ENCODE measurements at places on chromosomes 2 and 18. TPM values are rescaled to one million over a fixed set of nuclear protein-coding genes. Genes with fewer than 3 reads are reported as not detected.

RAX gene
- not detected for total RNA-seq

CHST9 gene
- total RNA-seq, result 8.8 TPM

HOXD9 gene
- not detected for total RNA-seq

DNA sequence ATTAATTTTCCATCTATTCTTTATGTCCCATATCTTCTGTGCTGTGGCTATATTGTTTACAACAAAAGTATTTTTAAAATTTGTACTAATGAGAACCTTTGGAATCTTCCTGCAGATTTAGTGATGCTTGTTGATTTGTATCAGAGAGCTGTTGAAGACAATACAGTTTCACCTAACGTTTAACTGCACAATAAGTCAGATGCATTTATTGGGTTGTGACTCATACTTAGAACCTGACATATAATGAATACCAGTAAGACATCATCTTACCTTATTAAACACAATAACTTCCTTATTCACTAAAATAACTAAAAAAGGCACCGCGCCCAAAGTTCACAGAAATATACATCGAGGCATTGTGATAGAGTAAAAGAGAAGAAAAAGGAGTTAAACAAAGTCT is 43.8 kb upstream of the IL1R1 start:
- H3K27ac ChIP-seq, result no peak overlapping the region
- H3K4me3 ChIP-seq, result no peak overlapping the region
- H3K36me3 ChIP-seq, result no peaks in the 10 kb centered on the region
- no peak for DNase-seq

- H3K27me3 ChIP-seq, result no peaks in the 10 kb centered on the region
- H3K4me1 ChIP-seq, result no peaks in the 10 kb centered on the region
- DNase-seq, result no peak
- H3K27ac ChIP-seq, result no peak overlapping the region
Measured at GRCh38 chr2:18506883-18507509, 53.5 kb downstream of the RDH14 start.

DNA sequence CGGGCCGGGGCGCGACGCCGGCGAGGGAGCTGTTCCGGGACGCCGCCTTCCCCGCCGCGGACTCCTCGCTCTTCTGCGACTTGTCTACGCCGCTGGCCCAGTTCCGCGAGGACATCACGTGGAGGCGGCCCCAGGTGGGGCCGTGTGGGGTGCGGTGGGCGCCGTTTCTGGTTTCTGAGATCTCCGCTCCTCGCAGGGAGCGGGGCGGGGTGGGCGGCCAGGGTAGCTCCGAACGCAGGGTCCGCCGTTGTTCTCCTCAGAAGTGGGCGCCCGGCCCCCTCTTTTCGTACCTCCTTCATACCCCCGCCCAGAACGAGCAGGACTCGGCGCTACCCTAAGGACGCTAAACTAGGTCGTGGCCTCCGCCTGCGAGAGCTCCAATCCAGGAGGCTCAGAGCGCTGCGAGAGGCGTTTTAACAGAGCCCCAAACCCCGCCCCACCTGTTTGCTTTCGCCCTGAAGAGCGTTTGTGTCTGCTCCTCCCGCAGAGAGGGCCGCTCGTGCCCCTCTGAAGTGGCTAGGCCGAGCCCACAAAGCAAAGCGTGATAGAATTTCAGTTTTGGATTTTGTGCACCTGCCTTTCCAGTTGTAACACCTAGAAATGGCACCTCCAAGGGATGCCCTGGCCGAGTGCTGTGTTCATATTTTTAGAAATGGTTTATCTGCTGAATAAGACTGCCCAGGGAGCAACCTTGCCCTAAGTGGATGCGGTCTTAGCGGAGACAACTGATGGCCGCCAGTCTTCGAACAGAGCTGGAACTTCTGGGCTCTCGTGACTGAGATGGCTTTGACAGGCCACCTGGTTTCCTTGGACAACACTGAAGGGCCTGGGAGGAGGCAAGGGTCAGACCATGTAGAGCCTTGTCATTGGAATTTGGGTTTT is 626 bp downstream of the CAPN10 start:
- no peak overlapping the region for H3K27ac ChIP-seq
- H3K27me3 ChIP-seq, result no peaks in the 10 kb centered on the region
- no peak for DNase-seq
- peaks cover 4% of the 10 kb centered on the region for H3K36me3 ChIP-seq

DNA sequence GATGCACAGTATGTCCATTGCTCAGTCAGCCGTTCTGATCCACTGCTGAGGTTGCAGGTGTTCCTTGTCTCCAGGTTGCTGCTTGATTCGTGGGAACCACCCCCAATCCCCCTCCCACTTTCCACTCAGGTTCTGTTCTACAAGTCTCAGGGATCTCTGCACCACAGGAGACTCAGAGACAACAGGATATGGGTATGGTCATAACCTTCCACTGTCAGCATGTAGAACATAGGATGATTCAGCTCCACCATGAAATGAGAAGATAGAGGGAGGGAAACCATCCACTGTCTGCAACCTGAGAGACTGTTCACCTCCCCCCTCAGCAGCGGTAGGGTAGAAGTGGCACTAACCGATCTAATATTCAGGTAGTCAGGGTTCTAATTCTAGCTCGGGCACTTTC is 19.0 kb upstream of the KLF7 start:
- H3K27ac ChIP-seq, result no peak overlapping the region
- no peaks in the 10 kb centered on the region for H3K27me3 ChIP-seq
- H3K36me3 ChIP-seq, result no peaks in the 10 kb centered on the region

GRCh38 chr2:45554073-45554741 is 56.9 kb downstream of the SRBD1 start:
- no peak overlapping the region for H3K27ac ChIP-seq
- H3K27me3 ChIP-seq, result no peaks in the 10 kb centered on the region
- H3K4me3 ChIP-seq, result no peak overlapping the region
- H3K36me3 ChIP-seq, result peaks cover 22% of the 10 kb centered on the region
- DNase-seq, result no peak

DNA sequence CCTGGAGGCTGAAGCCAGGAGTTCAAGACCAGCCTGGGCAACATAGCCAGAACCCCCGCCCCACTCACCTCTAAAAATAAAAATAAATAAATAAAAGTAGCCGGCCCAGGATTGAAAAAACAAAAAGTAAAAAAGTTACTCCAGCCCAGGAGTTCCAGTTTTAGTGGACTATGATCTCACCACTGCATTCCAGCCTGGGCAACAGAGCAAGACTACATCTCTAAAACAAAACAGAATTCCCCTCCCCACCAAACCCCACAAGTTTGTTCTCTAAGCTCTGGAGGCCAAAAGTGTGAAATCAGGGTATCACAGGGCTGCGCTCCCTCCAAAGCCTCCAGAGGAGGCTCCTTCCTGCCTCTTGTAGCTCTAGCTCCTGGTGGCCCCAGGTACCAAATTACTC is 1.7 kb downstream of the D2HGDH start:
- no peak overlapping the region for H3K27ac ChIP-seq
- no peaks in the 10 kb centered on the region for H3K36me3 ChIP-seq
- H3K4me3 ChIP-seq, result no peak overlapping the region
- no peak for DNase-seq
- H3K4me1 ChIP-seq, result peaks cover 16% of the 10 kb centered on the region
- no peaks in the 10 kb centered on the region for H3K27me3 ChIP-seq

DNA sequence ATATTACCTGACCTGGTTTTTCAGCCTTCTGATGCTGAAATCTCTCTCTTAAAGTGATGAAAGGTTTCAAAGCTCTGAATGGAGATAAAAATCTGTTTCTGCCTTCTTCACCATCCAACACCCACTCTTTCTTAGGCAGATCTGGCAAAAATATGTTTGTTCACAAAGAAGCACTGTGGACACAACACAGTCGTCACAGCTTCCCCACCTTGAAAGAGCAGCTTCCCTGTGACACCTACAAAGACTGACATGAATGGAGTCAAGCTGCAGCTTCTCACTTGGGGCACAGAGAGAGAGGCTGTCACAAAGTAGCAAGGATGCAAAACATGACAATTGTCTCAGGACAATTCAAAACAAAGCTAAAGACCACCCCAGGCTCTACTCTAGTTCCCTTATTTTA is 86.5 kb downstream of the ICOS start:
- no peak overlapping the region for H3K4me3 ChIP-seq
- DNase-seq, result no peak
- H3K27me3 ChIP-seq, result peaks cover 3% of the 10 kb centered on the region
- H3K36me3 ChIP-seq, result no peaks in the 10 kb centered on the region
- H3K27ac ChIP-seq, result no peak overlapping the region

DNA sequence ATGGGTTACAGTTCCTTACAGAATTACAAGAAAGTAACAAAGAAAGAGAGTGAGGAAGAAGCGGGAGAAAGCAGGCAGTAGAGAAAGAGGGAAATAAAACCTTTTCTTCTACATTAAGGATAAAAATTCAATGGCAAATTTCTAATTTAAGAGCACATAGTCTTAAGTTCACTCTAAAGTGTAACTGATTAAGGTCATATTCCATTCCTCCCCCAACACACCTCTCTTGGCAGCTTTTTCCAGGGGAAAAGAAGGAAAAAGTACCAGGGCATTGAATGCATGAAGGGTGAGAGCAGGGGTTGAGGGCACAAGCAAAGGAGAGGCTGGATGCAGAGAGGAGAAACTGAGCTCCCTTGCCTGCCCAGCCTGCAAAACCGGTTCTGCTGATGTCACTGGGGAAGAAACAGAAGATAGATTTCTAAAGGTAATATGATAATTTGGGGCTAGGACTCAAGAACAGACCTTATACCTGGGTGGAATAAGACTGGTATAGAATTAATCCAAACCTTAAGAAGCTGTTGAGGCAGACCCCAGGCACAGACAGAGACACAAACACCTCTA is 4.6 kb downstream of the ACMSD start:
- H3K4me3 ChIP-seq, result no peak overlapping the region
- no peak for DNase-seq
- peaks cover 5% of the 10 kb centered on the region for H3K27me3 ChIP-seq
- H3K36me3 ChIP-seq, result no peaks in the 10 kb centered on the region

Measured in heart right ventricle (tissue), 16 donors.